ENCODE measurements at places on chromosomes 1 and 21.

DNA sequence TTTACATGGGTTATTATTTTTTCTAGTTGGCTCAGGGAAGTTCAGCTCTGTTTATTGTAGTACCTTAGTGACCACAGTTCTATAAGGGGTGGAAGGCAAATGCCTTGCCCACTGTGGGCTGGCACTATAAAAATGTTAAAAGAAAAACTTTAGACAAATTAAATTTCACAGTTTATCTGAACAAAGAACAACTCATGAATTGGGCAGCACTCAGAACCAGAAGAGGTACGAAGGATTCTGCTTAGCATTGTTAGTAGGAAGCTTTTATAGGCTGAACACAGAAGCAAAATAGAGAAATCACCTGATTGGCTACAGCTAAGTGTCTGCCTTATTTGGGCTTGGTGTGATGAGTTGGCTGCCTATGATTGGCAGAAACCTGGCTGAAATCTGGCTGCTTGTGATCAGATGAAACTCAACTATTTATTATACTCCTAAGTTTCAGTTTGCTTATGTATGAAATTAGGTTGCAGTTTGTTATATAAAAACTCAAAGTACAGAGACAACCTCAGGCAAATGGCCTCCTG is 35.8 kb upstream of the SLC35D1 start:
- no peak for DNase-seq

DNA sequence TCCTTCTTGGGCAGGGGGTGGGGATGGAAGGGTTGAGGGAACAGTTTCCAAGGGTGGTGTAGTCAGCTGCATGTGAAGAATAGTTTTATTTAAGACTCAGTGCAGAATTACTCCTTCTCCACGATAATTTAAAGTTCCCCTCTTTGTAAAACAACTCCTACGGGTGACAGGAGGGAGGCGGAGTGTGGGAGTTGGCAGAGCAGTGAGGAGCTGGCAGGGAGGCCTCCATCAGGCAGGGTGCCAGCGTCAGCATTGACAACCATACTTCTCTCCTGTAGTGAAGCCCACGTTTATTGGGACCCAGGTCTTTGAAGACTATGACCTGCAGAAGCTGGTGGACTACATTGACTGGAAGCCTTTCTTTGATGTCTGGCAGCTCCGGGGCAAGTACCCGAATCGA is 93.8 kb downstream of the MTR start:
- no peak for DNase-seq

DNA sequence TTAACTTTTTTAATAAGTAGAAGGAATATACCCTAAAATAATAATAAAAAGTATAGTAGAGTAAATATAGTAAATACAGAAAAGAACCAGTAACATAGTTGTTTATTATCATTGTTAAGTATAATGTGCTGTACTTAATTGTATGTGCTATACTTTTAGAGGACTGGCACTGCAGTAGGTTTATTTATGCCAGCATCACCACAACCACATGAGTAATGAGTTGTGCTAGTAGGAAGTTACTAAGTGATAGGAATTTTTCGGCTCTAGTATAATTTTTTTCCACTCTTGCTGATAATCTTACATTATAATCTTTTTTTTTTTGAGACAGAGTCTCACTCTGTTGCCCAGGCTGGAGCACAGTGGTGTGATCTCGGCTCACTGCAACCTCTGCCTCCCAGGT is 71.6 kb downstream of the IVNS1ABP start:
- no peak for DNase-seq

- DNase-seq, result no peak
These were observed 1536.2 kb downstream of the PLA2G4A start for GRCh38 chr1:188364927-188365449.

GRCh38 chr1:84373436-84374141 is 24.7 kb upstream of the DNASE2B start:
- DNase-seq, result no peak

DNA sequence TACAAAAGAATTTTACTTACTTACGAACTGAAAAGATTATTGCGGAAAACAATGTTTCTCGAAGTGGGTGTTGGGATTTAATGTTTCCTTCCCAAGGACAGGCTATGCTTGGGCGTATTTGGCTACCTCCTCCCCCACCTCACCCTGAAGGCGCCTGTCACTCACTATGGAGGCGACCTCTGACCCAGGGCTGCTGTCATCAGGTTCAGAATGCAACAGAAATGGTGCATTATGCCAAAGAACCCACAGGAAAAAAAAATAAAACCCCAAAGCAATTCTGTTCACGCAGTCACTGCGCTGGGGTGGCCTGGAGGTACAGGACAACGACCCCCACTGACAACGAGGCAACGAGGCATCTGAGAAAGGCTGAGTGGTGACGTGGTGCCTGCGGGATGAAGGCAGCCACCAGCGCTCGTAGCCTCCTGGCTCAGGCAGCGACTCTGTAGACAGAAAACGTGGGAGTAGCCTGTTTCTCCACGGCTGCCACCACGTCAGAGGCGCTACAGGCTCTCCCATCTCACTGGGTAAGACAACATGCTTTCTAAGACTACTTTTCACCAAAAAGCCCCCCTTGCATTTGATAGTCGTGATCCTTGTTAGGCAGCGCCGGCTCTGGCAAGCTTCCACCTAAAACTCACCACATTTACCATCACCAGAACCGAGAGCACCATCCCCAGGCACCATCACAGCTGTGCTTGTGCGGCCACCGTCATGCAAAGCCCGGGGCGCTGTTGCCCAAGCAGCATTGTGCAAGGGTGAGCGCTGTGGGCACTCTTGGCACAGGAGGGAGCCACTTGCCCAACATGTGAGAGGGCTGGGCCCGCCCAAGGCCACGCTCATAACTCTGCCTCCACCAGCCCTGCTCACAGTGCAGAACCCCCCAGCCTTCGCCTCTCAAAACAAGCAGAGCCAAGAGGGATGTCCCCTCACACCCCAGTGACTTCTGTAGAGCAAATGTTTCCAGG is 14.3 kb downstream of the NADK start:
- DNase-seq, result no peak

DNA sequence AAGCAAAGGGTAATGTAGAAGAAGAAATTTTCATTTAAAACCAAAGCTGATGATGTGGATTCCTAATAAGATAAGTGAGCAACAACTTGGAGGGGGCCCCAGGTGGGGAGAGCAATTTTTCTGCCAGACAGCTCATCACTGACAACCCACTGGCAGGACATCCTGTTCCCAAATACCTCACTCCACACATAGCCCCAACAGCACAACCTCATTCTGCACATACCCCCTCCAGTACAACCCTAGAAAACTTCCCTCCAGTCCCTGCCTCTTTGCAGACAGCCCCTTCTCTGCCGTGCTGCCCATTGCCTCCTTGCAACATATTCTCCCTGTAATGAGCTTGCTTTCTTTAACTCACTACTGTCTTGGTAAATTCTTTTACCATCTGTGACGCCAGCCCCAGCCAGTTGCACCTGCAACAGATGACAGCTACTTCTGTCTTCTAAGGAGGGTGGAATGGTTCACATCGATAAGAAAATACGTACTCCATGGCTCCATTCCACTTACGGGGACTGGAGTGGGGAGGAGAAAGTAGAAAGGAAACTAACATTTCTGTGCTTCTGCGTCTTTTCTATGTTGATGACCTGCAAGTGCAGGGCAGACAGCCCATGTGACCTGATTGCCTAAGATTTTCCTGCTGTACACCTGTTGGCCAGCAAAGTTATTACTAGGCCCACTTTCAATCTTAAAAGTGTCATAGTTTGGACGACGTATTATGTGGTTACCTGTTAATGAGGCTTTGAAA is 14.7 kb downstream of the RHEX start:
- DNase-seq, result no peak

- DNase-seq, result no peak
These were observed 6.2 kb downstream of the MAP1LC3C start for GRCh38 chr1:241992734-241993133.

- no peak for DNase-seq
These were observed 118.0 kb upstream of the PLPPR4 start for GRCh38 chr1:99146129-99146848.

DNA sequence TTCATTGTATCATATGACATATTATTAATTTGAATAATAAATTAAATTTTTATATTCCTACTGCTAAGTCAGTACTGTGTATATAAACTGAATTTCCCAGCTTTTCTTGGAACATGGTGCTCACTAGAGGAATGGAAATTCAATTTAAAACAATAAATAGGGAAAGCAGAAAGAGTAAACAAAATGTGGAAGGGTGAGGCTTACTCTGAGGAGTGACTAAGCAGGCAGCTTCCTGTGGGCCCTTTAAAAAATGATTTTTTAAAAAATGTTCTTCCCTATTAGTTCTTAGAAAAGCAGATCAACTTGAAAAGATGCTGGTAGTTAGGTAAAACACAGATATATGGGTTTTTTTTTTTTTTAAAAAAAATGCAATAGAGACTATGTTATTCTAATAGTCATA is 49.5 kb upstream of the S1PR1 start:
- DNase-seq, result no peak

DNA sequence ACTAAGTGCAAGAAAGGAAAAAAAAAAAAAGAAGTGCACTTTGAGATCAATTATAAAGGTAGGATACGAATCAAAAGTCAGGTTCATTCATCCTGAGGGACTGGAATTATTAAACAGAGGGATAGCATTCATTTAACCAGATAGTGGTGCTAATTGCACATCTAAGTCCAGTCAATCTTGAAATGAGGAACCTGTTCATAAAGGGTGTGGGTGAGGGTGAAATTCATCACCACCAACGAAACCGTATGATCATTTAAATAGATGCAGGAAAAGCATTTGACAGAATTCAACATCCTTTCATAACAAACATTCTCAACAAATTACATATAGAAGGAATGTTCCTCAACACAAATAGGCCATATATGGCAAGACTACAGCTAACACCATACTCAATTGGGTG is 5.6 kb downstream of the CTSS start:
- DNase-seq, result no peak

DNA sequence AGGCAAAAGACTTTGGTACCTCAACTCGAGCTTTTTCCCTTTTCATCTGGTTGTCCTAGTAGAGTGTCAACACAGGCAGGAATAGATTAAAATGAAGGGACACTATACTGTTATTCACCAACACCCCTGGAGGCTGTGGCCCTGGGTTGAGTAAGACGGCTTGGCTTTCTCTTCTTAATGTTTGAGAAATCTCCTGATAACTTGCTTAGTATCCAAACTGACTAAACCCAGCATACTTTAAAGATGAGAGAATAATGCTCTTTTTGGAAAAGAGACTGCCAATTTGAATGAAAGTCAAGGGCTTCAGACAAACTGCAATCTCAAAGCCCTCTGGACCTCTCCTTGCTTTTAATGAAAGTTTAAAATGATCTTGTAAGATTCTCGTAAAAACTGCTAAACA is 2.6 kb upstream of the SLC30A1 start:
- DNase-seq, result no peak

- DNase-seq, result no peak
These were observed 30.6 kb downstream of the FAF1 start for GRCh38 chr1:50929376-50929958.
